ENCODE measurements at places on chromosomes 6 and 20. TPM values are rescaled to one million over a fixed set of nuclear protein-coding genes. Genes with fewer than 3 reads are reported as not detected.

GPR6 gene
- not detected for total RNA-seq

SLC35A1 gene
- total RNA-seq, result 11.3 TPM

LCA5 gene
- total RNA-seq, result 21.2 TPM

STMND1 gene
- total RNA-seq, result 6.3 TPM

GUCA1A gene
- total RNA-seq, result 4.1 TPM

RSPO3 gene
- 1.2 TPM for total RNA-seq

CCN2 gene
- total RNA-seq, result 376 TPM

AKAP12 gene
- 161 TPM for total RNA-seq

DNA sequence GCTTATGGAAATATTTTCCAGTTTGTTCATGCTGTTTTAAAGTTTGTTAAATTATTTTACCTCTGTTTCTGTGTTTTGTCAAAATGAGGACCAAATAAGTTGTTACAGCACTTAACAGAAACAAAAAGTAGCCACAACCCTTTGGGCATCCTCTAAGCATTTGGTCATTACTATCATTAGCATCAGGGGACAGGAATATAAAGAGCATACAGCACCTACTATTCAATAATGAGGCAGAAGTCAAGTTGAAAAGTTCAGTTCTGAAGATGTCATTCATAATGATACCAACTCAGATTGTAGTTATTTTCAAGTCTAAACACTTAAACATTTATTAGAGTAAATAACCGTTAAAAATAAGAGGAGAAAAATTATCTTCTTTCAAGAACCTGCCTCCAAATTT lies 862.3 kb upstream of the FLRT3 start:
- DNase-seq, result no peak

DNA sequence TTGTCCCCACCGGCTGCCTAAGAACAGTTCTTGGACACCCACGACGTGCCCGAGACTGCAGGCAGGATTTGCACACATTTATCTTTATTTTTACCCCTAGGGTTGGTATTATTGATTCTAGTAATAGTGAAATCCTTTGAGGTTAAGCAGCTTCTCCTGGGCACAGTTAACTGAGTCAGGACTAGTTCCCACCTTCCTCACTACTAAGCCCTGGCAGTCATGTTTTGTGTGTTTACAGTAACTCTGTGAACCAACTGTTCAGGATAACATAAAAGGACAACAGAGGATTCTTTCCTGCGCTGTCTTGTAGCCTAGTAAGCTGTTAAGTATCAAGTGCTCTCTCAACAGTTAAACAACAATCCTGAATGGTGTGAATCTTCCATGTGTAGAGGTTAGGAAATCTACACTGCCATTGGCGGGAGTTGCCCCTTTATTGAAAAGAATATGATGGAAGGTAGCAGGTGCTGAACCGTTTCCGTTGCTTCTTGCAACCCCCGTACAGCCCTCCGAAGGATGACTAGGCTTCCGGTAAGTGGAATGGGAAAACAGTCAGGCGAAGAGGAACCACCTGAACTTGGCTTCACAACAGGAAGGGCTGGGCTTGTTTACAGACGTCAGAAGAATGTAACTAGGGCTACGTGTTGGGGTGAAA lies 979 bp upstream of the SOD2 start:
- peak; percentile 20 for DNase-seq

GRCh38 chr6:20447581-20448132 lies 46.0 kb downstream of the E2F3 start:
- DNase-seq, result no peak

DNA sequence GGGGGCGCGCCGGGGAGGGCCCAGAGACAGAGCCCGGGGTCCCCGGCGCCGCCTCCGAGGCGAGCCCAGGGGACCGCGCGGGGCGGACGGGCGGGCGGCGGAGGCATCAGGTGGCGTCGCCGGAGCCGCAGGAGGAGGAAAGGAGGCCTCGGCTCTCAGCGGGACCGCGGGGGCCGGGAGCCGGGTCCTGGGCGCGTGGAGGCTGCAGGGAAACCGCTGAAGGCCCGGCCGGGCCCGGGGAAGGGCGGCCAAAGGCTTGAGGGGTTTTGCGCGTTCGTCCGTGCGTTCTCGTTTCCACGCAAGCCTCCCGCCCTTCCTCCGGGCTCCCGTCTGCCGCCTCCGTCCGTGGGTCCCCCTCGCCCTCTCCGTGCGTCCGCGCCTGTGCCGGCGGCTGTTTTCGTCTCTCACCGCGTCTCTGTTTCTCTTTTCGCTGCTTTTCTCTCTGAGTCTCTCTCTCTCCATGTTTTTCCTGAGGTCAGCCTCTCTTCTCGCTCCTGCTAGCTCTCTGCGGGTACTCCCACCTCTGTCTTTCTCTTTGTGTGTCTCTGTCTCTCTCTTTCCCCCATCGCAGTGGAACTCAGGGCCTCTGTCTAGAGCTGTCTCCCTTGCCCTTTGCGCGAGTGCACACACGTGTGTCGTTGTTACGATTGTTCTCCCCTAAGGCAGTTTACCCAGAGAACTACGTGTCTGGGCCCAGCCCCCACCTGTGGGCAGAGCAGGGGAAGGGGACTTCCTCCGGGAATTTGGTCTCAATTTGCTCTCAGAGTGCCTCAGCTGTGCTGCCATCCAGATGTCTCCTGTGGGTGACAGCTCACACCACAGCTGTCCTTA lies 2.1 kb downstream of the IRF4 start:
- DNase-seq, result no peak

- DNase-seq, result no peak
Measured at GRCh38 chr6:15504040-15504495, 158.8 kb downstream of the DTNBP1 start.

- DNase-seq, result no peak
Measured at GRCh38 chr6:21151530-21151929, 442.0 kb upstream of the SOX4 start.

GRCh38 chr6:7673063-7673536 lies 52.8 kb upstream of the BMP6 start:
- peak; percentile 21 for DNase-seq

- DNase-seq, result peak; percentile 6
Measured at GRCh38 chr6:127022302-127022701, 96.2 kb upstream of the RSPO3 start.

GRCh38 chr6:161200610-161201370 lies 73.1 kb downstream of the AGPAT4 start:
- DNase-seq, result no peak

DNA sequence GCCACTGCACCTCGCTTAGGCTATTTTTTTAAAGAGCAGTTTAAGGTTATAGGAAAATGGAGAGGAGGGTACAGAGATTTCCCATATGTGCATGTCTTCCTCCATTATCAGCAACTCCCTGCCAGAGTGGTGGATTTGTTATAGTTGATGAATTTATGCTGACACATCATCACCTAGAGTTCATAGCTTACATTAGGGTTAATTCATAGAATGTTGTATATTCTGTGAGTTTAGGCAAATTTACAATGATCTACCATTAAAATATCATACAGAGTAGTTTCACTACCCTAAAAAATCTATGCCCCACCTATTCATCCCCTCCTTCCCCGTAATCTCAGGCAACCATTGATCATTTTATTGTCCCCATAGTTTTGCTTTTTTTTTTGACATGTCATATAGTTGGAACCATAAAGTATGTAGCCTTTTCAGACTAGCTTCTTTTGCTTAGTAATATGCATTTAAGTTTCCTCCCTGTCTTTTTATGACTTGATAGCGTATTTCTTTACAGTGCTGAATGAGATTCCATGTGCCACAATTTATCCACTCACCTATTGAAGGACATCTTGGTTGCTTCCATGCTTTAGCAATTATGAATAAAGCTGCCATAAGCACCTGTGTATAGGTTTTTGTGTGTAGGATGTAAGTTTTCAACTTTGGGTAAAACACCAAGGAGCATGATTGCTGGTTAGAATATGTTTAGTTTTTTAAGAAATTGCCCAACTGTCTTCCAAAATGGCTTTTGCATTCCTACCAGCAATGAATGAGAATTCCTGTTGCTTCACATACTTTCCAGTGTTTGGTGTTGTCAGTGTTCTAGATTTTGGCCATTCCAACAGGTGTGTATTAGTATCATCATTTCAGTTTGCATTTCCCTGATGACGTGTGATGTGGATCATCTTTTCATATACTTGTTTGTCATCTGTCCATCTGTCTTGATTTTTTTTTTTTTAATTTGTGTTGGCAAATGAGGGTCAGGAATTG lies 60.2 kb downstream of the NCOA3 start:
- peak; percentile 14 for DNase-seq

- no peak for DNase-seq
Measured at GRCh38 chr6:168042426-168043192, 36.4 kb downstream of the FRMD1 start.

DNA sequence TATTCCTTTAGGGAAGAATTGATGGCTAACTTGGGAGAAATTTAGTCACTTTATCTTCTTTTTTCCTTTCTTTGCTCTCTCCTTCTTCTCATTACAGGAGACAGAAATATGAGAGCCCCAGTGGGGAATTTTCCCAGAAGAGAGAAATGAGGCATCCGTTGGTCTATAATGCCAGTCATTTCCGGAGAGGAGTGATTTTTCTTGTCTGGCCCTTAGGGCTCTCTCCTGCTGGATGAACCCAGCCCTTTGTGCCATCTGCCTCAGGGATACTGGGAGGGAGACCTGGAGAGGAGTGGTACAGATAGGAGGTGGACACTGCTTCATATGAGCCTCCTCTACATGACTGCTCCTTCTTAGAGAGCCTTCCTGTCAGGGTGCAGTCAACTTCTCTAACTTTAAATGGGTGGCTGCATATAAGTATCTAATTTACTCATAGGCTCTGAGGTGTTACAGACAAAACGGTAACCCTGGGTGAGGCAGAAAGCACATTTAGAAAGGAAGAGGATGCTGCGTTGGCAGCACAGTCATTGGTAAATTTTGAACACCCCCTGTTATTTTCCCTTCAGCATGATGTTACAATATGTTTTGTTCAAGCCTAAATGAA lies 21.9 kb downstream of the RIMS1 start:
- DNase-seq, result no peak

- no peak for DNase-seq
Measured at GRCh38 chr6:55518529-55519060, 60.4 kb downstream of the HMGCLL1 start.

DNA sequence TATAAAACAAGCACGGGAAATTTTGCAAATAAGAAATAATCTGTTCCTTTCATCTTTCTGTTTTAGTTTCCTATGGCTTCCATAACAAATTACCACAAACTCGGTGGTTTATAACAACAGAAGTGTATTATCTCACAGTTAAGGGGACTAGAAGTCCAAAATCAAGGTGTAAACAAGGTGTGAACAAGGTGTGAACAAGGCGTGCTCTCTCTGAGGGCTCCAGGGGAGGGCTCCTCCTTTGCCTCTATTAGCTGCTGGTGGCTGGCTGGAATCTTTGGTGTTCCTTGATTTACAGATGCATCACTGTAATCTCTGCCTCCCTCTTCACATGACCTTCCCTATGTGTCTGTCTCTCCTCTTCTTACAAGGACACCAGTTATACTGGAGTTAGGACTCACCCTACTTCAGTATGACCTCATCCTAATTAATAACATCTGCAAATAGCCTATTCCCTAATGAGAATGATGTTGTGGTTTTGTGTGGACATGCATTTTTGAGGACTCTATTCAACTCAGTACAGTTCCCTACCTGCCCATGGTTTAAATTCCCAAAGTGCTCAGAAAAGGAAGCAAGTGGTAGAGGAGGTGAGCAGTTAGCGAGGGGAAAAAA lies 17.5 kb upstream of the BMP5 start:
- DNase-seq, result no peak

DNA sequence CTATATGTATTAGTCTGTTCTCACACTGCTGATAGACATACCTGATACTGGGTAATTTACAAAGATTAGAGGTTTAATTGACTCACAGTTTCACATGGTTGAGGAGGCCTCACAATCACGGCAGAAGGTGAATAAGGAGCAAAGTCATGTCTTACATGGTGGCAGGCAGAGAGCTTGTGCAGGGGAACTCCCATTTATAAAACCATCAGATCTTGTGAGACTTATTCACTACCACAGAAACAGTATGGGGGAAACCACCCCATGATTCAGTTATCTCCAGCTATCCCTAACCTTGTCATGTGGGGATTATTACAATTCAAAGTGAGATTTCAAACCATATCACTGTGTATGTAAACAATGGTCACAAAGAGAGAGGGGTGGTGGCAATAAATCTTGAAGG lies 6.6 kb downstream of the CST8 start:
- no peak for DNase-seq

DNA sequence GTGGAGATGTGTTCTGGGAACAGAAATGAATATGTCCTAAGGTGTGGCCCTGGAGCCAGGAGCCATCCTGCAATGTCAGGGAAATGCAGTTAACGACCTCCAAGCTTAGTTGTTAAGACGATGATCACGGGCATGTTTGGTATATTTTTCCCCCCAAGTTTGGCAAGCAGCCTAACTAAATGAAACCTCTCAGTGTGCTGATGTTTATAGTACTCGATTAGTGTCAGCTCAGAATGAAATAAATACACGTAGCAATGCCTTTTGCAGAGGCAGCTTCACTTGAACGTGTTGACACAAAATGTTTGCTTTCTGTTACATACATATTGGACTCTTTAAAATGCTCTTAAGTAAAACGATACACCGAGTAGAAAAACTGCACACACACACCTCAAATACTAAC lies 76.2 kb upstream of the OLIG3 start:
- DNase-seq, result no peak

DNA sequence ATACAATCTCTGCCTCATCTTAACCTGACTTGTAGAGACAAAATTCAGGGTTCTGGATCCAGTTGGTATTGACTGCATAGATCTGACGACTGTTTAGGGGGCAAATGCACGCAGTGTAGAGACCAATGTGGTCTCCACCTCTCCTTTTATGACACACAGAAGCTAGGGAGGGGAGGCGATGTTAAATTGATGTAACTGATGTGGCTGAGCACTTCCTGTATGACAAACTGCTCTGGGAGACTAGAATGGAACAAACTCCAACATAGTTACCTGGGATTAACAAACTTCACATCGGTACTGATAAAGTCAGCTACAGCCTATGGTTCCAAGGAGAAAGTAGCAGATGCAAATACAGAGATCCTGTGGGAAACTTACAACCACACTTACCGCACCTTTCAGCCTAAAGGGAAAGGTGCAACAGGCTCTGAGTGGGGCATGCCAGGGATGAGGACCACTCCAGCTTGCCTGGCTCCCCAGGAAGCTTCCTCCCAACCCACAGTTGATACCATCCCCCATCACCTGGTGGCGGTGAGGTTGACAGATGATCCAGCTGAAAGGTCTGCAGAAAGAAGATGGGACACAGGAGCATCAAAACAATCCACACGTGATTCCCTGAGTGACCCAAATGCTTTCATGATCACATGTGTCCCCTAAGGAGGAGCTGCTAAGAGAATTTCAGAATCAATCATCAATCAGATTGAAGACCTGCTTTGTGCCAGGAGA lies 60.6 kb upstream of the MRPS10 start:
- no peak for DNase-seq

- no peak for DNase-seq
Measured at GRCh38 chr20:10646886-10647420, 26.8 kb downstream of the JAG1 start.

DNA sequence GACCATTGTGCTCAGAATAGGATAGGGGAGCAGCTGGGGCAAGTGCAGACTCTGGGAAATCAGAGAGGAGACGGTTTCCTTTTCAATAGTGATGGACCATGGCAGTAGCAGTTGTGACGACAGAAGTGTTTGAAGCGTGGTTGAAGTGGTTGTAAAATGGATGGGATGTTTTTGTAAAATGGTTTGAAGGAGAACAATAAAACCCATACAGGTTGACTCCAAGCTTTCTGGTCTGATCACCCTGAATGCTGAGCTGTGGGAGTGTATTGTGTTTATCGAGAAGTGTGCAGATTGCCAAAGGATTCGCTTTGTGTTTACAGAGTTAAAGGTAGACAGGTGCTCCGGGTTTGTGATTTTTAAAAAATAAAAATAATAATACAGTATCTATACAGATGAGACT lies 255.2 kb upstream of the SULF2 start:
- no peak for DNase-seq

- no peak for DNase-seq
Measured at GRCh38 chr20:19073584-19074218, 138.7 kb upstream of the SLC24A3 start.

Data from umbilical cord (tissue), 2 donors.